ENCODE measurements at places on chromosomes 5 and 9. TPM values are rescaled to one million over a fixed set of nuclear protein-coding genes. Genes with fewer than 3 reads are reported as not detected.

GRCh38 chr9:38119560-38120236 is 50.7 kb upstream of the SHB start:
- no peaks in the 10 kb centered on the region for H3K27me3 ChIP-seq
- H3K4me3 ChIP-seq, result no peak overlapping the region
- DNase-seq, result no peak
- H3K36me3 ChIP-seq, result no peaks in the 10 kb centered on the region
- peaks cover 3% of the 10 kb centered on the region for H3K4me1 ChIP-seq

- peaks cover 34% of the 10 kb centered on the region for H3K4me1 ChIP-seq
- no peak for DNase-seq
- H3K27ac ChIP-seq, result no peak overlapping the region
- H3K4me3 ChIP-seq, result no peak overlapping the region
Observed at GRCh38 chr5:76400466-76400865, 2.6 kb upstream of the IQGAP2 start.

CEL gene
- 7.6 TPM for total RNA-seq

DNA sequence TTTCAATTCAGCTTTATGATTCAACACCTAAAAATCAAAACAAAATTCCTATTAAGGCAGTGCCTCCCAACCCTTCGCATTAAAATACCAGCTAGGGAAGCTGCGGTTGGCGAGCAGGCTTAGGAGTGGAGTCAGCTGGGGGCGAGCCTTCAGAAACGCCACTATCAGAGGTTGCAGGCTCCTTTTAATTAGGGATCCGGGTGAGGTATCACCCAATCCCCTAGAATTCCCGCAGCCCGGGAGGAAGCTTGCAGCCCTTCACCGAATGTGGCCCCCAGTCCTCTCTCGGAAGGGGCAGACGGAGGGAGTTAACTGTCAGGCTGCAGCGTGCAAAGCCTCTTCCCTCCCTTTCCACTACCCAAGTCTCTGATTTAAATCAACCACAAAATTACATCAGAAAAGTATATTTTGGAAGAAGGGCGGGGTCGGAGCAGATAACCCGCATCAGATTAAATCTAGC is 1.7 kb downstream of the STC2 start:
- H3K4me1 ChIP-seq, result peaks cover 72% of the 10 kb centered on the region
- H3K36me3 ChIP-seq, result no peaks in the 10 kb centered on the region
- peaks cover 88% of the 10 kb centered on the region for H3K27me3 ChIP-seq
- peak overlapping the region; percentile 66 for H3K4me3 ChIP-seq
- no peak overlapping the region for H3K27ac ChIP-seq

GRCh38 chr5:15983392-15983791 is 196.2 kb downstream of the MARCHF11 start:
- H3K27me3 ChIP-seq, result no peaks in the 10 kb centered on the region
- H3K4me3 ChIP-seq, result no peak overlapping the region
- no peak overlapping the region for H3K27ac ChIP-seq

DNA sequence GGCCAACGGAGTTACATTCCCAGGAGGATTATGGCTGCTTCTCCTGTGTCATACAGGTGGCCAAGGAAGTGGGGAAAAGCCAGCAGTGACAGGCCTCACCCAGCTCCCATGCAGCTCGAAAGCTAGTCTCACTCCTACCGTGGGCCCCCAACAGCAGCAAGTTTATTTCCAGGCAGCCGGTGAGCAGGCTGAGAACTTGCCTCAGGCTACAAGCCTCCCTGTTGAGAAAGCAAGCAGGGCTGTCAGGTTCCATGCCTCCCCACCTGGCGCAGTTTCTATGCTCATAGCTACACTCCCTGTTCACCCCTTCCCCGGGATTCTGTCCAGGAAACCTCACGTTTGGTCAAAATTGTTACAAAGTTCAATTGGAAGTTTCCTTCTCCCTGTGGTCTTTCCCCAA is 27.5 kb upstream of the DNAH5 start:
- no peaks in the 10 kb centered on the region for H3K36me3 ChIP-seq
- H3K4me1 ChIP-seq, result no peaks in the 10 kb centered on the region
- H3K4me3 ChIP-seq, result no peak overlapping the region
- H3K27me3 ChIP-seq, result no peaks in the 10 kb centered on the region
- no peak for DNase-seq

- H3K27me3 ChIP-seq, result no peaks in the 10 kb centered on the region
- no peak overlapping the region for H3K4me3 ChIP-seq
- no peaks in the 10 kb centered on the region for H3K4me1 ChIP-seq
Observed at GRCh38 chr5:81140943-81141342, 92.2 kb upstream of the CKMT2 start.

GRCh38 chr9:136230365-136230764 is 15.2 kb downstream of the QSOX2 start:
- H3K4me1 ChIP-seq, result peaks cover 29% of the 10 kb centered on the region
- H3K27ac ChIP-seq, result no peak overlapping the region
- no peak overlapping the region for H3K4me3 ChIP-seq
- H3K36me3 ChIP-seq, result peaks cover 3% of the 10 kb centered on the region
- DNase-seq, result no peak
- H3K27me3 ChIP-seq, result no peaks in the 10 kb centered on the region

CER1 gene
- total RNA-seq, result not detected

NNT gene
- 31.9 TPM for total RNA-seq

GRCh38 chr9:94086486-94087345 is 2.5 kb downstream of the PTPDC1 start:
- peaks cover 30% of the 10 kb centered on the region for H3K4me1 ChIP-seq
- no peaks in the 10 kb centered on the region for H3K27me3 ChIP-seq
- H3K36me3 ChIP-seq, result no peaks in the 10 kb centered on the region
- no peak overlapping the region for H3K27ac ChIP-seq

- H3K27me3 ChIP-seq, result no peaks in the 10 kb centered on the region
- peak overlapping the region; percentile 91 for H3K27ac ChIP-seq
- H3K36me3 ChIP-seq, result no peaks in the 10 kb centered on the region
- peak overlapping the region; percentile 80 for H3K4me3 ChIP-seq
Observed at GRCh38 chr5:71587766-71588532, 809 bp downstream of the MCCC2 start.

GRCh38 chr9:91422758-91423711 is 597 bp downstream of the NFIL3 start:
- no peaks in the 10 kb centered on the region for H3K36me3 ChIP-seq
- peaks cover 81% of the 10 kb centered on the region for H3K4me1 ChIP-seq
- H3K27ac ChIP-seq, result peak overlapping the region; percentile 93

DNA sequence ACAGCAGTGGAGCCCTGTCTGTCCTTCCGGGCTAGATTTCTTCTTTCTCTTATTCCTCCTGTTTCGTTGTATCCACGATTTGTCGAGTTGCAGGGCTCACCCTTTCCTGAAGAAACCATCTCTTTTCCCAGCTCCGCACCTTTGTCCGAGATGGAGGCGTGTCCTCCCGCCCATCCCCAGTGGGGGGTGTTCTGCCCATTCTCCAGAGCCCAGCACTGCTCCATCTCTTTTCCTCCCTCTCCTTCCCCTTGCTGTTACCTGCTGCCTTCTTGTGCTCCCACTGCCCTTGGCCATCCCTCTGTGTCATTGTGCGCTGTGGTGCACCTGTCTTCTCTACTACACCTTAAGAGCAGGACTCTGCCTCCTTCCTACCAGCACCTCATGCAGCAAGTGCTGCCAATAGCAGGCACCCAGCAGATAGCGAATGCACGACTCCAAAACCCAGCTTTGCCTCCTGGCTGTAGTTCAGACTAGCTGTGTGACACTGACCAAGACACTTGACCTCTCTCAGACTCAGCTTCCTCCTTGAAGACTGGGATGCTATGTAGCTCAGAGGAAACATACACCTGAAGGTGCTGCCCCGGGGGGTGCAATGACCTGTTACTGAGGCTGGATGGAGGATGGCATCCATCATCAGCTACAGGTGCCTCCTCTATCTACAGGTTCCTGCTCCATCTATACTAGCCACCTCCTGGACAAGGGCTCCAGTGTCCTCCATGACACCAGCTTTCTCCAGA is 8.9 kb downstream of the OR13J1 start:
- H3K4me1 ChIP-seq, result no peaks in the 10 kb centered on the region
- H3K4me3 ChIP-seq, result no peak overlapping the region
- DNase-seq, result no peak
- H3K27me3 ChIP-seq, result no peaks in the 10 kb centered on the region
- no peaks in the 10 kb centered on the region for H3K36me3 ChIP-seq

- no peaks in the 10 kb centered on the region for H3K27me3 ChIP-seq
- no peaks in the 10 kb centered on the region for H3K4me1 ChIP-seq
- H3K36me3 ChIP-seq, result no peaks in the 10 kb centered on the region
- H3K27ac ChIP-seq, result no peak overlapping the region
- DNase-seq, result no peak
- H3K4me3 ChIP-seq, result no peak overlapping the region
Observed at GRCh38 chr5:164431634-164432304, 926.4 kb downstream of the MAT2B start.

GRCh38 chr5:143606043-143606752 is 202.7 kb upstream of the NR3C1 start:
- no peaks in the 10 kb centered on the region for H3K4me1 ChIP-seq
- DNase-seq, result no peak
- H3K27ac ChIP-seq, result no peak overlapping the region
- no peak overlapping the region for H3K4me3 ChIP-seq
- H3K36me3 ChIP-seq, result no peaks in the 10 kb centered on the region

ZDHHC11B gene
- 3.3 TPM for total RNA-seq

DNA sequence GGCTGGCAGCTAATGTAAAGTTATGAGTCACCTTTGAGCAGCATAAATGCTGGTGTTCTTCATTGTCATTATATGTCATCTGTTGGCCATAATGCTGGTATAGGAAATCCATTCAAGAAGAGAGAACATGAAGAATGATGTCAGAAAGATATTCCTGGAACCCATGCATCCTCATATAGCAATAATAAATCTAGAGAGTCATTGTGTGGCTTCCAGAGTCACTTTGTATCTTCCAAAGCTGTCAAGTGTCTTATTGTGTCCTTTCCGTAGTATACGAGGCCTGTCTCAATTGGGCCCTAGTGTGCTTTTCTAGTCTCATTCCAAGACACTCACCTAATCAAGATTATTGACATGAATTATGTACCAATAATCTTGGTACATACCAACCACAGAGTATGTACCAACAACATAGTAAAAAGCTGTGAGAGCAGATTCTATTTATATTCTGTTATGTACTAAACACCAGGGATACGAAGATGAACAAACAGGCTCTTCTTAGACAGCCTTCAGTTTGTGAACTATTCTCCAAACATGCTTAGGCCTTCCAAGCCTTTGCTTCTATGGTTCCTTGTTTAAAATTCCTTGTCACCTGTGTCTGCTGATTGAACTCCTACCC is 110.1 kb downstream of the ERCC6L2 start:
- peaks cover 11% of the 10 kb centered on the region for H3K4me1 ChIP-seq
- H3K36me3 ChIP-seq, result no peaks in the 10 kb centered on the region
- H3K27me3 ChIP-seq, result no peaks in the 10 kb centered on the region
- DNase-seq, result no peak

PAEP gene
- total RNA-seq, result not detected

RFX3 gene
- total RNA-seq, result 6.5 TPM

TAS2R1 gene
- total RNA-seq, result not detected

DNA sequence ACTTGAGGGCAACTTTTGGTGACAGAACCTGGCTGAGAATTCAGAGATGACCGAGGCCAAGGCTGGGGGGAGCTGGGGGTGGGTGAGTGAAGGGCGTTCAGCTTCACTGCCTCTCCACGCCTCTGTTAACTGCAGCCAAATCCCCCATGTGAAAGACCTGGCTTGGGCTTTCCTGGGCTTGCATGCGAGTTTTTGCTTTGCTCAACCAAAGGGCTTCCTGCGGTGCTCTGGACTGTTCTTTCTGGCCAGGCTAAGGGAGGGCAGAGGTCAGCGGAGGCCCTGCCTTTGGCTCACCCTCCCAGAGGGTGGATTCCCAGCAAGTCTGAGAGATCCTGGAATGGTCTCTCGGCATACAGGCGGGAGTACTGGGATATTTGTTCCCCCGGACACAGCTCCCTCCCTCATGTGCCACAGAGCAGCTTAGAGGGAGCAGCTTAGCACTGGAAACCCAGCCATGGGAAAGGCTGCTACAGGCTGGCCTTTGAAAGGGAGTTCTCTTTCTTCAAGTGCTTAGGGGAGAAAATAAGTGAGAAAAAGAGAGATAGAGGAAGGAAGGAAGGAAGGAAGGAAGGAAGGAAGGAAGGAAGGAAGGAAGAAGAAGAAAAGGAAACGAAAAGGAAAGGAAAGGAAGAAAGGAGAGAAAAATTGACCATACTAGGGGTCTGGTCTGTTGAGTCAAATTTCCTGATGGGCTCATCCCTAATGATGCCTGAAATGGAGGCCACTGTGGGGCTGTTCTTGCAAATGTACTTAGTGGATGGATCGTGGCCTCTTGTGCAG is 158.8 kb downstream of the FGF18 start:
- H3K4me3 ChIP-seq, result no peak overlapping the region
- H3K27ac ChIP-seq, result no peak overlapping the region
- H3K36me3 ChIP-seq, result no peaks in the 10 kb centered on the region

DNA sequence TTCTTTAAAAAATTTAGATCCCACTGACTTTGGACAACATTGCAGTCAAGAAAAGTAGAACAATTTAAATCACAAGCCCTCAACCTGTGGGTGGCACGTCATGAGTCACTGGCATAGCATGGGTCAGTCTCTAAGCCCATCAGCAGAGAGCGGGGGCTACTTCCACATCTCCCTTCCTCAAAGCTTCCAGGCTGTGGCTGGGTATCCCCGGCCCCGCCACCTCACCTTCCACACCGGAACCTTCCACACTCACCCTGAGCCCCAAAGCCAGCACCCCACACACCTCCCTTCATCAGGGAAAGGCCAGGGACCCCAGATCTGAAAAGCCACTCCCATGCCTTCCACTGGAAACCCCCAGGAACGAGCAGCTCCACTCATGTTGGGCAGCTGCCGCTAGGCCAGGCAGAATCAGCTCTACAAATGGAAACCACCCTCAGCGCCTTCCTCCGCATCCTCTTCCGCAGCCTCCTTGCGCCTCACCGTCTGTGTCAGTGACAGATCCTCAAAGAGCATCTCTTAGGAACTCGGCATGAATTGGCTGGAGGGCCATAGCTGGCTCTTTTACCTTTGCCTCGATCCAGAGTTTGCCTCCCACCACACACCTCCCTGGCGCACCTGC is 156.5 kb downstream of the ERCC6L2 start:
- H3K27me3 ChIP-seq, result peaks cover 29% of the 10 kb centered on the region
- no peak overlapping the region for H3K4me3 ChIP-seq
- peaks cover 33% of the 10 kb centered on the region for H3K4me1 ChIP-seq
- no peak for DNase-seq
- no peaks in the 10 kb centered on the region for H3K36me3 ChIP-seq
- peak overlapping the region; percentile 9 for H3K27ac ChIP-seq

ANKRD55 gene
- total RNA-seq, result 0.09 TPM

DNA sequence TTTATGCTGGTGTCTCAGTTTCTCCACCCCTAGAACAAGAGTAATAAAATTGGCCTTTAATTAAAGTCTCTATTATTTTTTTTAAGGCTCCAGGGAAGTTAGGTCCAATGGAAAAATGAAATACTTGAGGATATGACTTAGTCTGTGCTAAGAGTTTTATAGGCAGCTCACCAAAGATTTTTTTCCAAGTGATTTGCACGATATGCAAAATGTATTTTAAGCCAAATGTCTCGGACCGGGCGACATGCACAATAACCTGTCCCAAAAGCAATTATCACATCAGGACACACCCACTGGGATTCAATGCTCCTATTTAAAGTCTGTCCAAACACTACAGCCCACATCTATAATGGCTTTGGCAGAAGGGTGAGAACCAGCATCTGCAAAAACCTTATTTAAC is 136.1 kb upstream of the ANKH start:
- no peak overlapping the region for H3K4me3 ChIP-seq
- DNase-seq, result no peak
- no peaks in the 10 kb centered on the region for H3K36me3 ChIP-seq
- peak overlapping the region; percentile 79 for H3K27ac ChIP-seq
- H3K27me3 ChIP-seq, result no peaks in the 10 kb centered on the region

PCDHB10 gene
- 0.35 TPM for total RNA-seq

Data from esophagus squamous epithelium (tissue), 5 donors.